Hematopoietic multipotent progenitor cell treated with erythropoietin and hydrocortisone succinate and interleukin-3 and kit ligand, for 4 days (in vitro differentiated cells): ENCODE measurements at places on chromosomes 12 and 14.

DNA sequence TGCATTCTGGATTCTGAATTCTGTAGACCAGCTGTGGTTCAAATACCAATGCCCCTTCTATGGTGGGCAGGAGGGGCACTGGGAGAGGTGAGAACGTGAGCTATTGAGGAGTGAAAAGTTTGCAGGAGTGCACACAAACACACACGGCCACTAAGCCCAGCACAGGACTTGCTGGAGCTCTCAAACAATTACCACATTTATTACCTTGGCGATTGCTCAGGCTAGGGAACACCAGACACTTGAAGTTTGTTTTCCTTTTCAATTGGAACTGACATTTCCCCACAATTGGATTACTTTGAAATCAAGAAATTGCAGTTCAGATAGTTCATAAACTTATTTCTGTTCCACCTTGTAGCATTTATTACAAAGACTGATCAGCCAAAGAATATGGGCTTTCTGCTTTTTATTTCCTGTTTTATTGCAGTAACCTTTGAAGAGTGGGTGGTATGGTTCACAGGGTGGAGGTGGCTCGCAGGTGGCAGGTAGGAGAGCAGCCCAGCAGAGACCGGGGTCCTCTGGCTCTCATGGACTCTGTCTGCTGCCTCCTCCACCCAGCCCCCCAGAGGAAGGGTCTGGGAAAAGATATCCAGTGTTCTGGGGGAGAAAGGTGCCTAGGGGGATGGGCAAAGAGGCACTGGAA, 429.8 kb upstream of the CCDC196 start:
- no peak for DNase-seq

- DNase-seq, result no peak
These were observed 14.0 kb upstream of the RIPK3 start for GRCh38 chr14:24353559-24354481.

- DNase-seq, result no peak
These were observed 1354.9 kb upstream of the TMEM132C start for GRCh38 chr12:126912111-126912510.

DNA sequence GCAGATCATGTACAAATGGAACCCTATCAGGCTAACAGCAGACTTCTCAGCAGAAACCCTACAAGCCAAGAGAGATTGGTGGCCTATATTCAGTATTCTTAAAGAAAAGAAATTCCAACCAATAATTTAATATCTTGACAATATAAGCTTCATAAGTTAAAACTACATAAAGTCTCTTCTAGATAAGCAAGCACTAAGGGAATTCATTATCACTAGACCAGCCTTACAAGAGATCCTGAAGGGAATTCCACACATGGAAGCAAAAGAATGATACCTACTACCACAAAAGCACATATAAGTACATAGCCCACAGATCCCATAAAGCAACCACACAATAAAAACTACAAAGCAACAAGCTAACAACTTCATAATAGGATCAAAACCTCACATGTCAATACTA, 60.4 kb upstream of the SCAF11 start:
- DNase-seq, result no peak

DNA sequence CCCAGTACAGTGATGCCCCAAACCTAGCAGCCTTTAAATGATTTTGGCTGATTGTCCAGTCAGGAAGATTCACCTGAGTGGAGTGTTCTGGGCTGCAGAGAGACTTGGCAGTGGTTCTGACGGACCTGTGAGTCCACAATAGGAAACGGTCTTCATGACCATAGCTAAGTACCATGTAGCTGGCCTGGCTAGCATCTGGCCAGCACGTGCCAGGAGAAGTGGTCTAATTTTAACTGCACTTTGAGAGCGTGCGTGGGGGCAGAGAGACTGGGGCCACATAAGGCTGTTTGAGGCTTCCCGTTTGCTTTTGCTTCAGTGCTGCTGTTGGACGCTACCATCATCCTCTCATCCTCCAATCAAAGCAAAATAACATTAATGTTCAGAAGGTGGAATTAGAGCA, 54.7 kb downstream of the PPM1A start:
- no peak for DNase-seq

DNA sequence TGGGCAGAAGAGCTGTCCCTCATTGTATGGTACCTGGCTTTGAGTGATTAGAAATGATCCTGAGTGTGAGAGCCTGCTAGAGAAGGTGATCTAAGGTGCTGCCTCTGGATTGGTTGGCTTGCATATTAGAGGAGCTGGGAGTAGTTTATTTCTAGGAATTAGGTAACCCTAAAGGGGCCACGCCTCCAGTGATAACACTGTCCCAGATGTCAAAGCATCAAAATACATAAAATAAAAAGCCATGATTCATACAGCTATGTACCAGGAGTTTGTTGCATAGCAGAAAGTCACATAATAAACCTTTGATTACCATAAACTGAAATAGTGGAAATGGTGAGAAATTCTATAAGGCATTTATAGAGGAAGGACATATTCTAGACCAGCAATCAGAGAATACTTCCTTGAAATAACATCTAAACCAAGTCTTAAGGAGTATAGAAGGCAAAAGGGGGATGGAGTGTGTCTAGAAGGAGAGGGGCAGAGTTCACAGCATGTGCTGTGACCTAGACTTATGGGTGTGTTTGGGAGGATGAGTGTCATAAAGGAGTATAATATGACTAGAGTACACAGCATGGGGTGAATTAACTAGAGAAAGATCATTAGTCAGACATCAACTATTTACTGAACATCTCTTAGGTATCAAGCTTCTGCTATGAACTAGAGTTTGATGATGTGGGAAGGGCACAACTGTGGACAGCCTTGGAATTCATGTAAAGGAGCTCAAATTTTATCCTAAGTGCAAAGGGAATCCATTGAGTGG, 686.4 kb downstream of the GALC start:
- no peak for DNase-seq

DNA sequence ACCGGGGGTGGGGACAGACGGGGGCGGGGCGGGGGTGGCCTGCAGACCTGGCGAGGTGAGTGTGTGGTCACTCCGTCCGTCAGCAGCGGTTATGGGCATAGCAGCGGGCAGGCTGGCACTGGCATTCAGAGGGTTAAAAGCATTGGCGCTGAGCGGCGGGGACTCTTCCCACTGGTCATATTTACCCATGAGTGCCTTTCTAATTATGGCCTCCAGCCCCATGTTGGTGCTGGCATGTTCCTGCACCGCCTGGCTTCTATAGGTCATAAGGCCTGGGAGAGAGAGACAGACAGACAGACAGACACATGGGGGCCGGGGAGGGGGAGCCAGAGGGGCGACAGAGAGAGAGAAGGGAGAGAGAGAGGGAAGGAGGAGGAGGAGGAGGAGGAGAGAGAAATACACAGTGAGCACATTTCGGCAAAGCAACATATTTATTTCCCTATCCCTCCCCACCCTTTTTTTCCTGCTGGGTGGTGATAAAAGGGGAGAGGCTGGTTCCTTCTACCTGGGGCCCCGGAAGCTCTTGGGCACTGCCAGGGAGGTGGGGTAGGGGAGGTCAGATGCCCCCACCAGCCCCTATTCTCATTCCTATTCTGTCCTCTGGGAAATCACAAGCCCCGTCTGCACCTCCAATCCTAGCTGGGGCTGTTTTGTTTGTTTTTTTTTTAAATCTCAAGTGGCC, 32.6 kb downstream of the RFLNA start:
- DNase-seq, result no peak

- DNase-seq, result no peak
These were observed 239.2 kb downstream of the NUAK1 start for GRCh38 chr12:105899589-105899988.
